G401 (cell line): ENCODE measurements at places on chromosomes 3 and 15.

DNA sequence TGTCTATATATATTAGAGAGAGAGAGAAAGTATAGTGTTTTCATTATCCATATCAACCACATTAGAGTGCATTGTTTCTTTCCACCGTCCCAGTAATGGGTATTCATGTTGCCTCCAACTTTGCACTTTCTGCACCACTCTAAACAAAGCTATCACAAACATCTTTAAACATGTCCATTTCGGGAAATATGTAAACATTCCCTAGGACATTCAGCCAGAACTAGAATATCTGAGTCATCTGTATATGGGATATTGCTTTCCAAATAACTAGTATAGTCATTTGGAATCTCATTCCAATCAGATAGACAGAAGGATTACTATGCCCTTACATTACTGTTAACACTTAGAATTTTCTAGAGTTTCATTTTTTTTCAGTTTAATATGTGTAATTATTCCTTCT is 914.9 kb upstream of the EPHA6 start:
- no peak for DNase-seq

DNA sequence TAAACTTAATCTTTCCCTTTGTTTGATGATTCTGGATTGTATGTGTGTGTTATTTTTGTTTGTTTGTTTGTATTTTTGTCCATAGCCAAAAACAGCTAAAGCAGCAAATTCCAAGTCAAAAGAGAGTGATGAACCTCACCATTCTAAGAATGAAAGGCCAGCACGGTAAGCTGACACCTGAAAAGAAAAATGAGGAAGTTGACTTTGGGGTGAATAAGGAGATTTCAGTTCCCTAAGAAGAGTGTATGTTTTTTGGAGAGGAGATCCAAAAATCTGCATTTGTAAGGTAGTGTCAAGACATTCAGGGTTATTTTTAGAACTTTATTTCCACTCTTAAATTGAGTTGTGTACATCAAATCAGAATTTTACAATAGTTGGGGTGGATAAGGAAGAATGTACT is 52.3 kb upstream of the UTS2B start:
- DNase-seq = no peak

DNA sequence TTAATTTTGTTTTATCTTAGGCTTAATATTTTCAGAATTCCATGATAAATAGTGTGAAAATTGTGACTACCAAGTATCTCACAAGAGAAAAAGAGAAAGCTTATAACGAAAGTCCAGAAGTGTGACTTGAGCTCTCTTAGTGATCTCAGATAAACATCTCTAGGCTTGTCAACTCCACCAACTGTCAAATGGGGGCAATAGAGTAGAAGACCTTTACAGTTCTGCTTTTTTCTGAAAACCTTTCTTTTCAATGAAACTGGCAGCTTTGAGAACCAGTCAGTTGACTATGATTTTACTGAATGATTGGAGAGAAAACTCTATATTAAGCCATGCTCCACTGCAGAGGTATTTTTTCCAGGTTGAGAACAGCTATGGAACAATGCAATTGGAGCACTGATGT is 119.2 kb upstream of the TP63 start:
- no peak for DNase-seq

DNA sequence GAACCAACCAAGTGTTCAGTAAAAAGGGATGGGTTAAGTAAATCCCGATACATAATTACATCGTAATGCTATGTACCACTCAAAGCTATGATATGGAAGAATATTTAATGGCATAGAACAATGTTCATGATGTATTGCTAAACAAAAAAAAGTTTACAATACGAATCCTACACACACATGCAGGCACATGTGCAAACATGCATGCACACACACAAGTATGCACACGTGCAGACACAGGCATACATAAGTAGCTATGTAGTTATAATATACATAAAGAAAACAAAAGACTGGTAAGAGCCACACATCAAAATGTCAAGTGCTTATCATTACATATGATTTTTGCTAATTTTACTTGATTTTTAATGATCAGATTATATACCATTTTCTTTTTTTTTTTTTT is 74.2 kb downstream of the ARRDC4 start:
- DNase-seq = no peak

- no peak for DNase-seq
Measured at GRCh38 chr3:124652009-124652408, 78.2 kb upstream of the UMPS start.

DNA sequence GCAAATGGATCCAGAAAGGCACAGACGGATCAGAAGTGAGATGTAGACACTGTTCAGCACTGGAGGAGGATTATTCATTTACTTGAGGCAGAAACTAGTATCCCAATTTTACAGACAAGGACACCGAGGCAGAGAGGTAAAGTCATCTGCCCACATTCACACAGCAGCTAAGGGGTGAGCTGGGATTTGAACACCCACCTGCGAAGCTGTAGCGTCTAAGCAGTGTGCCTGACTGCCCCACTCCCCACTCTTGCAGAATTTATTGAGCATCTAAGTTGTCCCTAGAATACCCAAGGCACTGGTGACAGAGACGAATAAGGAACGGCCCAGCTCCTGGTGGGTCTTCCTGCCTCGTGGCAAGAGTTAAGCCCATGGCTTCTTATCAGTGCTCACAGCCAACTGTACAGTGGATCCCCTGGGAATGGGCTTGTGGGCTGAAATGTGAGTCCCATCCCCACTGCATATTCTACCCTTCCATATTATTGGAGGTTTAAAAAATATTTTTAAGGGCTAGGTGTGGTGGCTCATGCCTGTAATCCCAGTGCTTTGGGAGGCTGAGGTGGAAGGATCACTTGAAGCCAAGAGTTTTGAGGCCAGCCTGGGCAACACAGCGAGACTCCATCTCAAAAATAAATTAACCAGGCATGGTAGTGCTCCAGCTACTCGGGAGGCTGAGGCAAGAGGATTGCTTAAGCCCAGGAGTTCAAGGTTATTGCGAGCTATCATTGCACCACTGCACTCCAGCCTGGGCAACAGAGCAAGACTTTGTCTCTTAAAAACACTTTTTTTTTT is 77.6 kb downstream of the IQSEC1 start:
- no peak for DNase-seq

DNA sequence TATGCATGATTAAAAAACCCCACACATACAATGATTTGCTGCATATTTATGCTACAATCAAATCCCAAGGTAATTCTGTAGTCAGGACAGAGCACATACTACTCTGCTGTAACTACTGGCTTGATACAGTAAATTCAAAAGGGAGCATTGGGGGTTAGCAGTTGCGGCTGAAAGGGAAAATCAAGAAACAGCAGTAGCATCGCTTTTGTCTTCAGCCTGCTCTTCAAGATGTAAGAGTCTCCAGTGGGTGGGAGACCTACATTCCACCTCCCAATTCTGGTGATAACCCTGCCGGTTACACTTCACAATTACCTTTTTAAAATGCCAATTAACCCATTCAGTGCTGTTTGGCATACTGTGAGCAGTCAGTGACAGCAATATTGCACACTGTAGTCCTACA is 259.4 kb downstream of the NR2F2 start:
- DNase-seq = no peak

GRCh38 chr15:73026511-73027054 is 25.7 kb upstream of the NEO1 start:
- no peak for DNase-seq

- no peak for DNase-seq
Measured at GRCh38 chr3:40572588-40572987, 47.8 kb downstream of the ZNF621 start.

GRCh38 chr3:54957711-54958110 is 29.9 kb upstream of the LRTM1 start:
- no peak for DNase-seq

DNA sequence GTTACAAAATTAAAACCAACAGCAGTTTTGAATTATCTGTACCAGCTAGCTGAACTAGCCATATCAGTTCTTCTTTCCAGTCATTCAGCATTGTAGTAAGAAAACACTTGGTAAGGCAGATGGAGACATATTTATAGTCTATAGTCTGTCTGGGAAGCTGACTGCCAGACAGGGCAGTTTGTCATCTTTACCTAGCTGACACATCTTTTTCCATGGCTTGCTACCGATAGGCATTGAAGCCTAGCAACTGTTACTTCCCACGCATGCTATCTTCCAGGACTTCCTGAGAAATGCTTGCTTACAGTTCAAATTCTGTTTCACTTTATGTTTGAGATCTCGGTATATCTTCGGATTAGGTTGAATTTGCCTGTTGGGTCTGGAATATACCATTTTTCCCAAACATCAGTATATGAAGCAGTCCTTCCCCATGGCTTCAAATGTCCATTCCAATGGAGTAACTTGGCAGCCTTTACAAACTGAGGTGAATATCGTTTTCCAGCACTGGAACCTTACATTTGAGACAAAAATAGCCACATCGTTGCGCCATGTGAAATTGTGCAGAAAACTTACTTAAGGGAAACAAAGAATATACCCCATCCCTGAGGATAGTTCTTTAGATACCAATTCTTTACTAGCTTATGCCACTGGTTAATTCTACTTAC is 8.8 kb downstream of the GNL3 start:
- no peak for DNase-seq

DNA sequence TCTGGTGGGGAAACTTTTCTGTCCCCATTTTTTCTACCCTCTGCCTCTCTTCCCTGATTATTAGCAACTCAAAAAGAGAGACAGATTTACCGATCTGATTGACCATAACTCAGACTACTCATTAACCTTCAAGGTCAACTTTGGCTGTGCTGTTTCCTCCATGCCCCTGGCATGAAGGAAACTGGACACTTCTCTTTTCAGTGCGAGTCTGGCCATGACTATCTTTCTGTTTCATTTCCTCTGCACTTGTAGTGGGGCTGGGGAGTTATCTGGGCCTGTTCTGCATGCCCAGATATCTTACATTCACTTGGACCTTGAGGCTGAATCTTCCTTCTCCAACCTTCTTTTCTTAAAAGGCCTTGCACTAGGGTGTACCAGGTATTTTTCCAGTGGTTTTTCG is 76.9 kb upstream of the SLCO2A1 start:
- no peak for DNase-seq

DNA sequence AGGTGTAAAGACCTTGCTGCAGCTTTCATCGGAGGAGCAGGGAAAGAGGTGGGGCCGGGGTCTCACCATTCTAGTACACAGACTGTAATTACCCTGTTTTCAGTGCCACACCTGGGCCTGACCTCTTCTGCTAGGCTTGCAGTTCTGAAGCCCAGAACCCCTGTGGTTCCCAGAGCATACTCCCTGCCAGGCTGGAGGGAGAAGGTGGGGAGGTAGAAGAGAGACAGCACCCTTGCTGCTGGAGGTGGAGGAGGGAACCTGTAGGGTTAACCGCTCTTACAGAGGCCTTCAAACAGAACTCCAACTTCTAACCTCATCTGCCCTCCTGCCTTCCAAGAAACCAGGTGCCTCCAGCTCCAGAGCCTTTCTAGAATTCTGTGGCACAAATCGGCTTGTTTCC is 27.0 kb downstream of the PCOLCE2 start:
- DNase-seq = no peak

DNA sequence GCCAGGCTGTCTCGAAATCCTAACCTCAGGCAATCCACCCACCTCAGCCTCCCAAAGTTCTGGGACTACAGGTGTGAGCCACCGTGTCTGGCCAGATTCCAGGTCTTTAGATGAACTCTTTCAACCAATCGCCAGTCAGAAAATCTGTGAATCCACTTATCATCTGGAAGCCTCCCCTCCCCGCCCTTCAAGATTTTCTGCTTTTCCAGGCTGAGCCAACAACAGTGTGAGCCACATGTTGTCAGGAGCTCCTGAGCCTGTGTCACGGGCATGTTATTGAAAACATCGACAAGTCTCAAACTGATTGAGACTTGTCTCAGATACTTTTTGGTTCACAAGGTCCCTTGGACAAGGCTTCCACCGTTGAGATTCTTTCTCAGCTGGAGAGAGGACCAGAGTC is 52.0 kb upstream of the TRPM1 start:
- DNase-seq = no peak

- DNase-seq = peak; percentile 66
Measured at GRCh38 chr15:29115093-29115991, 154.3 kb downstream of the NSMCE3 start.

GRCh38 chr3:160368804-160369203 is 30.2 kb downstream of the IFT80 start:
- DNase-seq = no peak

DNA sequence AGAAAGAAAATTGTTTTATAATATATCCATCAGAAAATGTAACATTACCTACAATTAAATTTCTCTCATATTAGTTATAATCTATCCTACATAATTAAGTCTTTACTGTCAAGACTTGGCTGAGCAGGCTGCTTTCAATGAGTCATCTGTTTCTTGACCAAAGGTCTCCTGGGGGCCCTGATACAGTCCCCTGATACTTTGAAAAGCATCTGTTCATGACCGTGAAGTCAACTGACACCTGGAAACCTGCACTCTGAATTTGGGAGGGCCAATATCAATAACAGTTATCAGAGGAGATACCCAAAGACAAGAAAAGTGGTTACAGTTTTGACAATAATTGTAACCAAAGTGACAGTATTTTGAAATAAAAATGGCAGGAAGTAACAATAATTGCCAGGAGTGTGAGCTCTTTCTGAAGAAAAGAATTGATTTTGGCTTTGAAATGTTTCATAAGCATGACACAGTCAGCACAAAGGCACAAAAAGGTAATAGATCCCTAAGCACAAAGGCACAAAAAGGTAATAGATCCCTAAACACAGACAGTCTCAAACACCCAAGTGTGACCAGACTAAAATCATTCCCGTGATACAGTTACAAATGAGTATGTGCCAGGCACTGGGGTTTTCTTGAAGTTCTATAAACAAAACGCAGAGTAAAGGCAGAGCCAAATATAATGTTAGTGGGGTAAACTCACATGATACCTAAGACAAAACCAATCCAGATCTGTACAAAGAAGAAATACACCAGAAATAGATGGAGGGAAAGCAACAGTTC is 260.7 kb downstream of the PLOD2 start:
- no peak for DNase-seq

GRCh38 chr3:150871192-150871591 is 34.0 kb downstream of the MINDY4B start:
- DNase-seq = no peak

- no peak for DNase-seq
Measured at GRCh38 chr15:100218434-100218833, 123.3 kb downstream of the ADAMTS17 start.

GRCh38 chr3:159619341-159619885 is 369.2 kb upstream of the IL12A start:
- peak; percentile 11 for DNase-seq
